ENCODE measurements at places on chromosomes 16 and 17.

DNA sequence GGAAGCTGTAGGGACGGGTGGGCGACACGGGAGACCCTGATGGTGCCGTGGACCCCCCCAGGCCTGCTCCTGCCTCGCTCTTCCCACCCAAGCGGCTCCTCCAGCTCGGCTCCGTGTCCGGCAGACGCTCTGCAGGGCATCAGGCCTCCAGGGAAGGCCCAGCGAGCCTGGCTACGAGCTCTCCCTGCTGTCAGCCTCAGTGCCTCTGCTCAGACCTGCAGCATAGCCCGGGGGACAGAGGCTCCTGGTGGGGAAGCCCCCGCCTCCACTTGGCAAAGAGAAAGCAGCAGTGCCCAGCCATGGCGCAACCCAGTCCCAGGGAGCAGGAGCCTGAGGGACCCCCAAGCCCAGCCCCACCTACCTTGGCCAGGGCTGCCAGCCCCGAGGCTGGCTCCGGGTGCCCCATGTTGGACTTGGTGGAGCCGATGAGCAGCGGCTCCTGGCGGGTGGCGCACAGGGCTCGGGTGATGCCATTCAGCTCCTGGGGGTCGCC, 5.9 kb downstream of the FASN start:
- DNase-seq: no peak

DNA sequence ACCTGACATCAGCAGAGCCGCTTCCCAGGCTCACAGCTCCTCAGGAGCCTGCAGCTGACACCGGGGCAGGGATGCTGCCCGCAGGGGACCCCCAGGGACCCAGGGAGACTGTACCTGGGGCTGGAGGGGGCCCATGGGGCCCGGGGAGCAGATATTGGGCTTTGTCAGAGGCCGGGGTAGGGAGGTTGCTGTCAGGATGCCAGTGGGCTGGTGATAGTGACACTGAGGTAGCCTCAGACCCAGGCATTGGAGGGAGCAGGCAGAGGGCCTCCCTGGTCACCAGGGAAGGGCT, 15.1 kb downstream of the GSE1 start:
- DNase-seq: no peak

GRCh38 chr16:23466162-23466885, 13.3 kb upstream of the COG7 start:
- no peak for DNase-seq

DNA sequence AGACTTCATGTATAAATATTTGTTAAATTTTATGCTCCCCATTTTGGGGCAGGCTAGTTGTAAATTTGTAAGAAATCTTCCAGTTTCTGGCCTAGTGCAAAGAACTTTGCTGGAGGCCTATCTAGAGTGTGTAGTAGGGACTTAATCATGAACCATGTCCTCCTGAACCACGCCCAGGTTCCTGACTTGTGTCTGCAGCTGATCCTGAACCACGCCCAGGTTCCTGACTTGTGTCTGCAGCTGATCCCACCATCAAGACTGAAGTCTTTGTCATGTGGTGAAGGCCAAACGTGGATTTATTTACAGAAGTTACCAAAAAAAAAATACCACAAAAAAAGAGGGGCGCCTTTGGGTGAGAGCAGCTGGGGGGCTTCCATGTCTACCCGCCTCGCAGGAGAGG, 33.1 kb downstream of the LMF1 start:
- no peak for DNase-seq

GRCh38 chr17:18988546-18989173, 15.9 kb downstream of the FAM83G start:
- DNase-seq: no peak

- DNase-seq: no peak
These were observed 46.5 kb downstream of the NT5M start for GRCh38 chr17:17349724-17350106.

- no peak for DNase-seq
These were observed 7.4 kb upstream of the ZNF469 start for GRCh38 chr16:88375236-88375975.

GRCh38 chr17:63665527-63666214, 34.3 kb downstream of the LIMD2 start:
- DNase-seq: no peak

DNA sequence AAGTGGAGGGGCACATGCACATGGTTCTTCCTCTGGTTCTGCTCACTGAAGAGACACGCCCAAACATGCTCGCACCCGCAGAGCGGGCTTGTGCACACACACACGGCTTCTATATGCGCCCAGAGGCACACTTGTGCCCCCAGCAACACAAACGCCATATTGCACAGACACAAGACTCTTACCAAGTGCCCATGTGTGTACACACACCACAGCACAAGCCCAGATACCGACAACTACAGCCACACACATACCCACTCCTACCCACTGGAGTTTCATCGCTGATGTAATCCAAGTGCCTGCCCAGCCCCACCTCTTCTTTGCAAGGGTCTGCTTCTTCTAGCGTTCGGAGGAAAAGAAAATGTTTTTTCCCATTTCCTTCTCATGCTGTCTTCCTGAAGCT, 6.5 kb upstream of the PRR29 start:
- DNase-seq: no peak

- no peak for DNase-seq
These were observed 286.7 kb upstream of the CDH5 start for GRCh38 chr16:66079671-66080334.

- no peak for DNase-seq
These were observed 9.6 kb downstream of the MEOX1 start for GRCh38 chr17:43652124-43652480.

DNA sequence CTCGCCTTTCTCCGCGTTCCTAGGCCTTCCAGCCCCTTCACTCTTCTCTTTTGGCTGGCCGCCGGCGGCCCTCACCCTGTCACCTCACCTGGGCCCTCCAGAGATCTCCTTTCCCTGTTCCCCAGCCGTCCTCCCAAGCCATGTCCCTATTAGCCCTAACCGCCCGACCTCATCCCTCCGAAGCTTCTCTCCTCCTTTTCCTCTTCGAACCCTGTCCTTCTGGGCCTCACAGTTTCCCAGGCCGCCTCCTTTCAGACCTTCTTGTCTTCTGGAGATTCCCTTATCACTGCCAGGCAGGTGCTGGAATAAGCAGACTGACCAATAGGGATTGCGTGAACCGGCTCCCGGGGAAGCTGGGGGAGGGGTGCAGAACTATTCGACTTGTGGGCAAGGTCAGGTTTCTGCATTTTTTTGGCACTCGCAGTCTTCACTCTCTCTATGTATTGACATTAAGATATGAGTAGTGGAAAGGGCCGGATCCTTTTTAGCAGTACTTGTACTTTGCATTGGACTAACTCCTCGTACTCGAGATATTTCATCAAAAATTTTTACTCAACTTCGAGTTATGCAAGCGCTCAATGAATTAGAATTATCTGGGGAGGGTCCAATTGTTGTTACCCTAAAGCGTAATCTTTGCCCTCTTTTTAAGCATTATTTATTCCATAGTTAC, 690 bp downstream of the RHOT1 start:
- no peak for DNase-seq

DNA sequence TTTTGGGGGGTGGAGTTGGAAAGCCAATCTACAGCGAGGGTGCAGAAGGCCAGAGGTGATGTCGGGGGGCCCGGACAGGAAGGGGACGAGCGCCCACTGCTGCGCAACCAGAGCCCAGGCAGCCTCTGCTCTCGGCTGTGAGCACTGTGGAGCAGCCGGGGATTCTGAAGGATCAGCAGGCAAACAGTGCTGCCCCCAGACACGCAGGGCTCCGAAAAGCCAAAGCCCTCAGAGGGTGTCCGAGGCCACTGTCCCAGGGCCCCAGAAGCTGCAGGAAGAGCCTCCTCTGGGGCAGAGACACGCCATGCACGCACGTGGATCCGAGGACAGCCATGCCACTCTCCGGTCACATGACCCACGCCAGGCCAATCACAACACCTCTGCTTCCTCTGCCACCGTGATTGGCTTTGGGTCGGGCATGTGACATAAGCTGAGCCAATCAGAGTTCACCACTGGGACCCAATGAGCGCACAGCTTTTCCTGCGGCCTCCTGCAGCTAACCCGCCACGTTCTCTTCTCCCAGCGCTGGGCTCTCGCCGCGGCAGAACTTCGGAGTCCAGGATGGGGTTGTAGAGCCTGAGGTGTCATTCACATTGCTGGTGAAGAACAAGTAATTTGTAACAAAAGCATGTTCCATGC, 40.7 kb downstream of the ACTG1 start:
- peak; percentile 92 for DNase-seq

GRCh38 chr17:78573955-78574354, 3.2 kb downstream of the DNAH17 start:
- no peak for DNase-seq

- DNase-seq: no peak
These were observed 946 bp upstream of the TMEM256 start for GRCh38 chr17:7404737-7405349.

DNA sequence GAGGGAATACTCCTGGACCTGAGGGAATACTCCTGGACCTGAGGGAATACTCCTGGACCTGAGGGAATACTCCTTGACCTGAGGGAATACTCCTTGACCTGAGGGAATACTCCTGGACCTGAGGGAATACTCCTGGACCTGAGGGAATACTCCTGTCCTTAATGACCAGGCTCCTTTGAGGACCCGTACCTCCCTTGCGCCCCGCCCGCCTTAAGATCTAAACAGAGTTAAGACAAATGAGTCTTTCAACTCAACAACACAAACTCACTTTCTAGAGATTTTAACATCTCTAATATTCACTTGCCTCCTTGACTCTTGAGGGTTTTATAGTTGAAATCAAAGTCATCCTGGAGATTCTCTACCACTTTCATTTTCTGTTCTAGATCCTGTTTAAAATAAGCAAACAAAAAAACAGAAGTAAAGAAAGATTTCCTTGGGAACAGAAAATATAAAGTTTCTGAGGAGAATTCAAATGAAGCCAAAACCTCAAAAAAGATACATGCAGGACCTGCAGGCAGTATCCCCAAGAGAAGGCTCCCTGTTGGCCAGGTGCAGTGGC, 49.7 kb downstream of the STAT3 start:
- DNase-seq: no peak

DNA sequence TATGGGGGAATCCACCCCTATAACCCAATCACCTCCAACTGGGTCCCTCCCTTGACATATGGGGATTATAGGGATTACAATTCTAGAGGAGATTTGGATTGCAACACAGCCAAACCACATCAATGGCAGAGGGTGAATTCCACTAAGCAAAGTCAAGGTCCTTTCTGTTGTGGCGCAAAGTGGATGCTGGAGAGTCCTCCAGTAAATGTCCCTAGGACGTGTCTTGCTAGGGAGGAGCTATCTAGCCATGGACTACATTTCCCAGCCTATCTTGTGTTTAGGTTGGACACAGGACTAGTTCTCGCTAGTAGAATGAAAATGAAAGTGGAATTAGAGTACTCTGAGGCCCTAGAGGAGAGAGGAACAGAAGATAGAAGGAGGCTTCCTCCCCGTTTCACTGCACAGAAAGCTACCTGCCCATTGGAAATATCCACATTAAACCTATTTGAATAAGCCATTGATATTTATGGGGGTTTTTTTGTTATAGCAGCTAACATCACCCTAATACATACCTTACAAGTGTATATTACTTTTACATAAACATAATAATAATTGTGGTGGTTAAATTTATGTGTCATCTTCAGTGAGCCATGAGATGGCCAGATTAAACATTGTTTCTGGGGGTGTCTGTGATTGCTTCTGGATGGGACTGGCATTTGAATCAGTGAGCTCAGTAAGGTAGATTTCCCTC, 56.7 kb upstream of the ERCC4 start:
- DNase-seq: no peak

GRCh38 chr17:17325228-17325627, 22.1 kb downstream of the NT5M start:
- DNase-seq: no peak

GRCh38 chr17:26775219-26775822, 518.6 kb upstream of the WSB1 start:
- DNase-seq: no peak

- no peak for DNase-seq
These were observed 5.8 kb downstream of the ESRP2 start for GRCh38 chr16:68230176-68230571.

GRCh38 chr16:1068451-1068850, 4.1 kb upstream of the SSTR5 start:
- DNase-seq: no peak

DNA sequence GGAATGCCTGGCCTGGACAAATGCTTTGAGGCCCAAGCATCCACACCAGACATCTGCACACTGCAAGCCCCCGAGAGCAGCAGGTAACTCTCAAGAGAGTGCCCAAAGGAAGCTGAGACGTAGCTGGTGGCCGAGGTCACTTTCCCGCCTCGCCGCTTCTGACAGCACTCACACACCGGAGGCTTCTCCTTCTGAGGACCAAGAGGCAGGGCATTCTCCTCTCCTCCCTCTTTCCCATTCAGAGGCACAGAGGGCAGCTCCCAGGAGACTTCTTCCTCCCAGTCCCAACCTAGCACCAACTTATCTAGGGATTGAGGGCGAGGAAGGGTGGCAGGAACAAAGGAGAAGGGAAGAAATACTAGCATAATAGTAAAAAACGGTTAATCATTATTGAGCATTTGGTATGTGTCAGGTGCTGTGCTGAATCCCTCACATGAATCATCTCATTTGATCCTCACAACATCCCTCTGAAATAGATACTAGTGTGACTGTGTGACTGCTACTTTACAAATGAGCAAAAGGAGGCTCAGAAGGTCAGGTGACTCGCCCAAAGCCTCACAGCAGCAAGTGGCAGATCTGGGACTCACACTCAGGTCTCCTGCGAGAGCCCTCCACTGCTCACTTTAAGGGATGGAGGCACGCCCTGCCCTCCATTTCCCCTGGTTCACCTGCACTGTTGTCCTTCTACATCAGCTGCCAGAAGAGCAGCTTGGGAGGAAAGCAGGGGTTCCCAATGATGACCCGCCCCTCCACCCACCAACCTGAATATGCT, 41.8 kb downstream of the MYO18A start:
- no peak for DNase-seq

- DNase-seq: no peak
These were observed 46.9 kb downstream of the ACSM1 start for GRCh38 chr16:20650400-20651166.

DNA sequence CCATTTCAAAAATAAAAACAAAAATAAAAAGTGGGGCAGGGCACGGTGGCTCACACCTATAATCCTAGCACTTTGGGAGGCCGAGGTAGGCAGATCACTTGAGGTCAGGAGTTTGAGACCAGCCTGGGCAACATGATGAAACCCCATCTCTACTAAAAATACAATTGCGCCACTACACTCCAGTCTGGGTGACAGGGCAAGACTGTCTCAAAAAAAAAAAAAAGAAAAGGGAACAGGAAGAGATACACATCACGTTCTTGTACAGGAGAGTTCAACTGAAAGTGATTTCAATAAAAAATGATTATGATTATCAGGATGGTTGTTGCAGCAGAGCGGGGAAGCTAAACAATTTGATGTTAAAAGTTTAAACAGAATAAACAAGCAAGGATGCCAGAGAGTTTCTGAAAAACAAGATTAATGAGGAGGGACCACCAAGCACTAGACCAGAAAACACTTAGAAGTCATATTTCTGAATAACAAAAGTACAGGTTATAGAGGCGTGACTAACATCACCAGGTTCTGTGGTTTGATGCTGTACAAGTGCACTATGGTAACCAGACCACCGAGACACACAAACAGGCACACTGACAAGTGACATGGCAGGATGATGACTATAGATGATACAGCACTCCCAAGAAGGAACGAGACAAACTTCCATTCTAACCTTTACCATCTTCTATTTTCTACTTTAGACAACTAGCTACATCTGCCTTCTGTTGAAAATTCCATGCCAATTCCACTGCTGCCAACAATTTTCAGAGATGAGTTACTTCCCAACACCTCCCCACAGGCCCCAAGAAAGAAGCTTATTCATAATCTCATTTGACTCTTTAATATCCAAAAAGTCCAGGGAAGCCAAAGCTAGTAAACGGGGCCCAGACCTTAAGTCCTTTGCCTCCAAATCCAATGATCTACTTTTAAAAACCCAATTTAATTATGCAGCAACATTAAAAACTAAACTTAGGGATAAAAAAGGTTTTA, 11.8 kb downstream of the DNAJA2 start:
- no peak for DNase-seq
